ENCODE measurements at places on chromosomes 6 and 20. TPM values are rescaled to one million over a fixed set of nuclear protein-coding genes. Genes with fewer than 3 reads are reported as not detected.

GRCh38 chr20:6683021-6683977 lies 84.2 kb upstream of the BMP2 start:
- H3K27ac ChIP-seq: no peak overlapping the region
- no peak for DNase-seq
- no peaks in the 10 kb centered on the region for H3K36me3 ChIP-seq
- H3K4me3 ChIP-seq: no peak overlapping the region

- H3K4me1 ChIP-seq: peaks cover 5% of the 10 kb centered on the region
- H3K27me3 ChIP-seq: no peaks in the 10 kb centered on the region
- no peak overlapping the region for H3K27ac ChIP-seq
- no peaks in the 10 kb centered on the region for H3K36me3 ChIP-seq
- no peak overlapping the region for H3K4me3 ChIP-seq
Observed at GRCh38 chr20:62046431-62046830, 19.2 kb downstream of the TAF4 start.

DNA sequence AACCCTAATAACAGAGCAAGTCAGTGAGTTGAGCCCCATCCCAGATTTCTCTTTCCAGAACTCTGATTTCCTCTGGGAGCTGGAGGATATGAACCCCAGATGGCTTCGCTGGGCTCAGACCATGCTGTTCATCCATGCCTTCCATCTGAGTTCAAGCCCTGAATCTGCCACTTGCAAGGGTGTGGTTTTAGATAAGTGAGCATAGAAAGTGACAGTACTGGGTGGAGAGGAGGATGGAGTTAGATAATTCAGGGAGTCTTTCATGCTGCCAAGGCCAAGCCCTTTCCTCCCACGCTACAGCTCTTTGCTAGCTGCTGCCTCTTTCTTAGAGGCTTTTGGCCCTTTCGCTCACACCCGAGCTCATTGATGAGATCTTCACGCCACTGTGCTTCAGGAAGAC lies 57.2 kb upstream of the MAFB start:
- H3K27ac ChIP-seq: no peak overlapping the region
- no peak overlapping the region for H3K4me3 ChIP-seq
- DNase-seq: no peak
- no peaks in the 10 kb centered on the region for H3K4me1 ChIP-seq
- H3K27me3 ChIP-seq: no peaks in the 10 kb centered on the region

DNA sequence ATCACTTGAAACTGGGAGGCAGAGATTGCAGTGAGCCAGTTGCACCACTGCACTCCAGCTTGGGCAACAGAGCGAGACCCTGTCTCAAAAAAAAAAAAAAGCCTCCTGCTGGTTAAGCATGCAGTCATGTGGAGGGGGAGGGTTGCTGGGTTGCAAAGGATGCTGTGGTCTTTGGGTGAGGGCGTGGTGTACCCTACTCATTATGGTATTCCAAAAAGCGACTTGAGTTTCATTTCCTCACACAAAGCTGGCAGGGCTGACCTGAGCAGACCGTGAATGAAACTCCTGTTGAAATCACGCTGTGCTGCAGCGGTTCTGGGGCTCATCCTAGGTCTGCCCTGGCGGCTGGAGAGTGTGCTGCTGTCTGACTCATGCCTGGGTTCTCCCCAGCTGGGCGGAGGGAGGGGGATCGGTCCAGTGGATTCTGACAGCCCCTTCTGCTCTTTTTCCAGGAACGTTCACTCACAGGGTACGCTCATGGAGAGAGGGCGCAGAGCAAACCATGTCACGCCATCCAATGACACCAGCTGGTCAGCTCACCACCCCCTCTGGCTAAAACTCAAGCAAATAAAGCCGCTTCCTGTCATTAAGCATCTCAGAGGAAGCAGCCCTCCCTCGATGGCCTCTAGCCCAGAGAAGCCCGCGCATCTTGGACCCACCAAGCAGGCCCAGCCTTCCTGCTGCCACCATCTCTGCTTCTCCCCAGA lies 166.2 kb downstream of the SCML4 start:
- H3K4me3 ChIP-seq: no peak overlapping the region
- H3K4me1 ChIP-seq: peaks cover 22% of the 10 kb centered on the region
- DNase-seq: peak; percentile 88
- H3K27me3 ChIP-seq: no peaks in the 10 kb centered on the region

NCOA6 gene
- total RNA-seq: 24.9 TPM

DPPA5 gene
- total RNA-seq: not detected

LY86 gene
- 1.1 TPM for total RNA-seq

POU5F1 gene
- total RNA-seq: not detected

Measured in sigmoid colon (tissue), 7 donors.